Ovary (tissue), 10 donors: ENCODE measurements at places on chromosomes 12 and 14.
A peak's percentile ranks its signal among the peaks of the same experiment; 100 is the strongest.

- no peak for DNase-seq
- no peak overlapping the region for H3K4me3 ChIP-seq
- peaks cover 7% of the 10 kb centered on the region for H3K4me1 ChIP-seq
- no peaks in the 10 kb centered on the region for H3K27me3 ChIP-seq
- no peaks in the 10 kb centered on the region for H3K36me3 ChIP-seq
- H3K27ac ChIP-seq, result peak overlapping the region; percentile 62
Measured at GRCh38 chr12:110104188-110105094, 19.7 kb upstream of the IFT81 start.

GRCh38 chr12:132948146-132949066 is 7.7 kb downstream of the ZNF605 start:
- no peaks in the 10 kb centered on the region for H3K4me1 ChIP-seq
- DNase-seq, result no peak
- no peaks in the 10 kb centered on the region for H3K27me3 ChIP-seq
- no peak overlapping the region for H3K4me3 ChIP-seq
- no peaks in the 10 kb centered on the region for H3K36me3 ChIP-seq
- no peak overlapping the region for H3K27ac ChIP-seq

DNA sequence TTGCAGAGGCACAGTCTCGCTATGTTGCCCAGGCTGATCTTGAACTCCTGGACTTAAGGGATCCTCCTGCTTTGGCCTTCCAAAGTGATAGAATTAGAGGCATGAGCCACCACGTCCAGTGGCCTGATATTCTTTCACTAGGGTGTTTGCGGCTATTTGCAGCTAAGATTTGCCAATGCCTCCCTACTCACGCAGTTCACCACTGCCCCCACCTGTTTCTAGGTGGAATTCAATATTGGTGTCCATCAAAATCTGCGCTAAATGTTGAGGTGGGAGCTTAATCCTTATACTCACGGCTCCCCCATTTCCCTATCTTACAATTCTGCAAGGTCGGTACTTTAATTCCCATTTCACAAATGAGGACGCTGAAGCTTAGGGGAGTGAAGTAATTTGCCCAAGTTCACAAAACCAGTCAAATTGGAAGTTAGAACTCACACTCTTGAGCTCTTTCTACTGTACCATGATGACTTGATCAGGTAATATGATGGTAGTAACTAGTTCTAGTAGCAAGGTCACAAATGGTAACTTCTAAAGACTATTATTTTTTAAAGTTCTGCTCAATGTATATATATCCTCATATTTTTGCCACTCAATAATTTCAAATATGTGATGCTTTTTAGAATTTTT is 22.1 kb upstream of the LRRC9 start:
- no peaks in the 10 kb centered on the region for H3K36me3 ChIP-seq
- H3K27me3 ChIP-seq, result no peaks in the 10 kb centered on the region
- H3K4me3 ChIP-seq, result no peak overlapping the region
- no peak overlapping the region for H3K27ac ChIP-seq
- H3K4me1 ChIP-seq, result no peaks in the 10 kb centered on the region

- no peak overlapping the region for H3K4me3 ChIP-seq
- no peak for DNase-seq
Measured at GRCh38 chr14:60482743-60483142, 3.1 kb downstream of the C14orf39 start.

DNA sequence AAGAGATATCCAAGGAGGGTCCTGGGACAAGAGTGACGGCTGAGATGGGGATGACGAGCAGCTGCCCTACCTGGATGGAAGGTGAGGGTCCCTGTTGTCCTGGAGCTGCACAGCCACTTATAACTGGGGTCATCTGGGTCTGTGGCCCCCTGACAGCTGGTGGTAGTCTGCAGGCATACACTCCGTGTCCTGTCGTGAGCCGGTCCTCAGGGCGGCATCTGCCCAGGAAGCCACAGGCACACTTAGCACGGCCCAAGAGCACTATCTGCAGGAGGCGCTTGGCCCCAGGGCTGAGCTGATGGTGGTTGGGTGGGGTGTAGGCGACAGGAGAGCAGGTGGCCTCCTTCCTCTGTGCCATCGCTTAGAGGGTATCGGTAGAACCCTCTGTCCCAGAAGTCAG is 248.1 kb downstream of the CACNA1C start:
- H3K36me3 ChIP-seq, result no peaks in the 10 kb centered on the region
- H3K27ac ChIP-seq, result no peak overlapping the region
- no peak overlapping the region for H3K4me3 ChIP-seq
- DNase-seq, result no peak

GRCh38 chr12:9619411-9620179 is 11.9 kb upstream of the KLRB1 start:
- H3K27me3 ChIP-seq, result no peaks in the 10 kb centered on the region
- no peaks in the 10 kb centered on the region for H3K36me3 ChIP-seq
- H3K4me3 ChIP-seq, result no peak overlapping the region
- DNase-seq, result no peak
